Esophagus (tissue), 2 donors: ENCODE measurements at places on chromosomes 3 and 15. TPM values are rescaled to one million over a fixed set of nuclear protein-coding genes. Genes with fewer than 3 reads are reported as not detected.

Gene WWTR1
- 31.2 TPM for polyA plus RNA-seq

Gene SLC41A3
- polyA plus RNA-seq = 9.0 TPM

Gene ZNF35
- polyA plus RNA-seq = 2.8 TPM

Gene FEZF2
- polyA plus RNA-seq = not detected

Gene CYB561D2
- polyA plus RNA-seq = 21.8 TPM
